ENCODE measurements at places on chromosomes 5 and 9.

DNA sequence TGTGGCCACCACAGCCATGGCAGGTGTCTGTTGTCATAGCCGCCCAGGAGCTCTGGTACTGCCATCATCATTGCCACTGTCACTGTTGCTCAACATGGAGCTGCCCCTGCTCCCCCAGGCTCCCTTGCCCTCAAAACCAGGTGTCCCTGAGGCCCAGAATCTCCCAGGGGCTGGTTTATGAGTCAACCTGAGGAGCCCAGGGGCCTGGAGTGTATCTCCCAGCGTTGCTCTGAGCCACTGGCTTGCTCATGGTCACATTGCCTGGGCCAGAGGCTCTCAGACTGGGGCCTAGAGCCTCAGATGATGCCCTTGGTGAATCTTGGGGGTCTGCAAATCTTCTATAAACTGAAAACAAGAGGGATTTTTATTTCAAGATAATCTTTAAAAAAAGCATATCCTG lies 24.7 kb upstream of the TBC1D2 start:
- no peak for ATAC-seq

DNA sequence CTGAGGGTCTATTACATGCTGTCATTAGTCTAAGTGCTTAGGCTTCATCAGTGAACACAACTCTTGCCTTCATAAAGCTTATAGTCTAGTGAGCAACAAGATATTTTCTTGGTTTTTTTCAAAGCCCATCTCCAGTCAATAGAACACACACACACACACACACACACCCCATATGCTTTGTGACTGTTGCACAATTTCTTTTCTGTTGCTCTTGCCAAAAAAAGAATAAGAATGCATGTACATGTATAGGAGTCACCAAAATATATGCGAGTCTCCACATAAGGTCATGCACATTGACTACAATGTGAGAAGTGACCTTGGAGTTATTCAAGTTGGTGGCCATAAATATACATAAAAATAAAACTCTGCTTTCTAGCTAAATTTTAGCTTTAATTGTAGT lies 351.5 kb upstream of the TLE4 start:
- no peak for ATAC-seq

- ATAC-seq: no peak
Measured at GRCh38 chr9:138112791-138113600, 235.4 kb downstream of the CACNA1B start.

DNA sequence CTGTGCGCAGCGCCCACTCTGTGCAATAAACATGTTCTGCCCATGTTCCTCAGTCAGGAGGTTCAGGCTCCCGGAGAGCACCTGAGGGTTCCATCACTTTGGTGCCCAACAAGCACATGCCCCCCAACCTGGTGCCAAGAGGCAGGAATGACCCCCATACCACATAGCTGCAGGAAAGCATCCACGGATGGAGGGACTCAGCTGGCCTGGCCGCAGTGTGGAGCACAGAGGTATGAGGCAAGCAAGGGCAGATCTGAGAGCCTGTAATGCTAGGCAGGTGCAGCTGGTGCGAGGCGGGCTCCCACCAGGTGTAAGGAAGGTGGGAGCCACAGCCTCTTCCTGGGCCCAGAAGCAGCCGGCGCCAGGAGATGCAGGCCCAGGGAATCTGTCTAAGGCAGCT lies 4.3 kb upstream of the MRNIP start:
- no peak for ATAC-seq

DNA sequence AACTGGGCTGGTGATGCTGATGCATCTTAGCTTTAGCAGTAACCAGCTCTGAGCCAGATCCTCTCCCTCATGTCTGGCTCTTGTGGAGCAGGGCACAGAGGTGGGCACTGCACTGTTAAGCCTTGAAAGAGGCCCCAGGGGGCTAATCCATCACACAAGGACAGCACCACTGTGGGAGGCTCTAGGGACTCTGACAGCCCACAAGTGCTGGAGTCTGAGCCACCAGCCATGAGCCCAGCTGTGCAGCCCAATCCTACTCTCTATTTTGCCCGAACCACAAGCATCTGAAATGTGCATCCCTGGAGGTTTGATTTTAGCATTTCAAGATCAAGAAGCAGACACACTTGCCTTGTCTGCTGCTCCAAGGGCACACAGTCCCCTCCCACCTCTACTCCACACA lies 407.1 kb upstream of the TRPC7 start:
- no peak for ATAC-seq

DNA sequence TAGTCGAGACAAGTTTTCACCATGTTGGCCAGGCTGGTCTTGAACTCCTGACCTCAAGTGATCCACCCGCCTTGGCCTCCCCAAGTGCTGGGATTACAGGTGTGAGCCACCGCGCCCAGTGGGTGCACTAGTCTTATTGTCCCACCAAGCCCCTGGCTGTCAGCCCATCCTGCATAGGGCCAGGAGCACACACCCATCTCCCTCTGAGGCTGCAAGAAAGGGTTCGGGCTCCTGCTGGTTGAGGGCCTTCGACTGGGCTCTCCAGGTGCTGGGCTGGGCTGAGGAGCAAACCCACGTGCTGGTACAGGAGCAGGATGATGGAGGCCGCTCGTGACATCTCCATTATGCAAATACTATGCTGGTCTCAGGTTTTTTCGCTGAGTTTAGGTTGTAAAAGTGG lies 25.1 kb upstream of the RNF130 start:
- ATAC-seq: no peak

- ATAC-seq: no peak
Measured at GRCh38 chr9:107103621-107104020, 179.5 kb upstream of the RAD23B start.

GRCh38 chr5:10151656-10152055 lies 98.0 kb downstream of the ATPSCKMT start:
- no peak for ATAC-seq

GRCh38 chr5:138960145-138960692 lies 85.1 kb upstream of the LRRTM2 start:
- ATAC-seq: no peak

GRCh38 chr9:35681341-35682002 lies 7.7 kb downstream of the CA9 start:
- ATAC-seq: peak; percentile 6

DNA sequence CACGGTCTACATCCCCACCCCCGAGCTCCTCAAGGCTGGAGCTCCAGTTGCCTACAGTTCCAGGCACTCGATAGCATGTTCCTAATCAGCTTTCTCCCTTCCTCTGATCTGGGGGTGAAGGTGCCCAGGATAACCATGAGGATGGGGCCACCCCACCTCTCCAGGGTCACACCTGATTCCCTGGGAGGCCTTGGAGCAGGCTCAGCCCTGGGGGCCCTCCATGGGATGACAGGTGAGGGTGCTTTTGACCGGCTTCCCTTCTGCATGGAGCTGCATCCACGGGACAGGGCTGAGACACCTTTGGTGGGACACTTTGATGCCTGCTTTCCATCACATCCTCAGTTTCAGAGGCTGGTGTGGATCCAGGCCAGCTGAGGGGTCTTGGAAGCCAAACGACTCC lies 28.6 kb downstream of the GADD45G start:
- ATAC-seq: no peak

DNA sequence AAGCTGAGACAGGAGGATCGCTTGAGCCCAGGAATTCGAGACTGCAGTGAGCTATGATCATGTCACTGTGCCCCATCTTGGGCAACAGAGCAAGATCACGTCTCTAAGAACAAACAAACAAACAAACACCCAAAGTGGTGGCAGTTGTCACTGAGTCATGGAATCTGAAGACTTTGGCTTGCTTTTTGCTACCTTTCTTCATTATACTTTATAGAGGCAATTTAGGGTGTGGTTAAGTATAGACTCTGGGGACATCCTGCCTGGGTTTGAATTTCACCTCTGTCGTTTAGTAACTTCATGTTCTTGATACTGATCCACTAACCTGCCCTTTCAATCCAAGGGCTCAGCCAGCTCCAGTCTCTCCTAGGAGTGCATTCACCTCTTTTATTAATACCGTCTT lies 13.0 kb upstream of the HOMER1 start:
- no peak for ATAC-seq

- no peak for ATAC-seq
Measured at GRCh38 chr5:165057145-165057544, 1551.7 kb downstream of the MAT2B start.

DNA sequence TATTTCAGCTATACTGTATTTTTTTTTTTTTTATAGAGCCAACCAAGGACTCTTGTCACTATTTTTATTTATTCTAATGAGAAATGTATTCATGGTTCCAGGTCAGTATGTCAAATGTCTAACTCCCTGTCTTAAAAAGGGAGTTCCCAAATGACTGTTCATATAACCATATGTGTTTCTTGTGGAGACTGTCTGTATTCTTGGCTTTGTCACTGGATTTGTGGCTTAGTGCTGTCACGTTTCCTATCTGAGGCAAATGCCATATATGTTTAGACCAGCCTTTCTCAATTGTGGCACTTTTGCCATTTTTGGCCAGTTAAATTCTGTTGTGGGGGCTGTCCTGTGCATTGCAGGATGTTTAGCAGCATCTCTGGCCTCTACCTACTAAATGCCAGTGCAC lies 3.1 kb downstream of the GCNT1 start:
- ATAC-seq: no peak

- ATAC-seq: no peak
Measured at GRCh38 chr9:92660266-92660665, 9.7 kb downstream of the IPPK start.

- ATAC-seq: no peak
Measured at GRCh38 chr5:133196441-133197085, 144.8 kb downstream of the HSPA4 start.

- no peak for ATAC-seq
Measured at GRCh38 chr5:40775846-40776657, 20.3 kb upstream of the TTC33 start.

GRCh38 chr9:113399646-113400200 lies 1.4 kb downstream of the ALAD start:
- ATAC-seq: no peak

DNA sequence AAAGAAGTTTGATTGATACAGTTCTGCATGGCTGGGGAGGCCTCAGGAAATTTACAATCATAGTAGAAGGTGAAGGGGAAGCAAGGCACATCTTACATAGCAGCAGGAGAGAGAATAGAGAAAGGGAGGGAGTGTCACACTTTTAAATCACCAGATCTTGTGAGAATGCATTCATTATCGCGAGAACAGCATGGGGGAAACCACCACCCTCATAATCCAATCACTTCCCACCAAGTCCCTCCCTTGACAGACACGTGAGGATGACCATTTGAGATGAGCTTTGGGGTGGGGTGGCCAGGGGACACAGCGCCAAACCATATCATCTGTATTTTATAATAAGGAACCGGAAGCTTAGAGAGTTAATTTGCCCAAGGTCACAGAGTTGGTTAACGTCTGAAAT lies 13.7 kb upstream of the FOCAD start:
- ATAC-seq: no peak

DNA sequence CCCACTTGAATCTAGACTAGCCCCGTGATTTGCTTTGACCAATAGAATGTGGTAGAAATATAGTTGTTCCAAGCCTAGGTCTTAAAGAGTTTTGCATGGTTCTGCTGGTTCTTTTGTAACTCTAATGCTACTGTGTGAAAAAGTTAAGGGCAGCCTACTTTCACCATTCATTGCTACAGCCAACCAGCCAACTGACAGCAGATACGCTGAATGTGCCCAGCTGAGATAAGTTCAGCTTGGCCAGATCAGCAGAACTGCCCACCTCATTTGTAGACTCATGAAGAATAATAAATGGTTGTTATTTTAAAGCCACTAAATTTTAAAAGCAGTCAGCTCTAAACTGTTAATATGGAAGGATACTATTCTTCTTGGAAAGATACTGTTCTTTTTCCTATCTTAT lies 23.9 kb downstream of the NR3C1 start:
- no peak for ATAC-seq

- no peak for ATAC-seq
Measured at GRCh38 chr9:129962451-129962864, 80.5 kb downstream of the FNBP1 start.

DNA sequence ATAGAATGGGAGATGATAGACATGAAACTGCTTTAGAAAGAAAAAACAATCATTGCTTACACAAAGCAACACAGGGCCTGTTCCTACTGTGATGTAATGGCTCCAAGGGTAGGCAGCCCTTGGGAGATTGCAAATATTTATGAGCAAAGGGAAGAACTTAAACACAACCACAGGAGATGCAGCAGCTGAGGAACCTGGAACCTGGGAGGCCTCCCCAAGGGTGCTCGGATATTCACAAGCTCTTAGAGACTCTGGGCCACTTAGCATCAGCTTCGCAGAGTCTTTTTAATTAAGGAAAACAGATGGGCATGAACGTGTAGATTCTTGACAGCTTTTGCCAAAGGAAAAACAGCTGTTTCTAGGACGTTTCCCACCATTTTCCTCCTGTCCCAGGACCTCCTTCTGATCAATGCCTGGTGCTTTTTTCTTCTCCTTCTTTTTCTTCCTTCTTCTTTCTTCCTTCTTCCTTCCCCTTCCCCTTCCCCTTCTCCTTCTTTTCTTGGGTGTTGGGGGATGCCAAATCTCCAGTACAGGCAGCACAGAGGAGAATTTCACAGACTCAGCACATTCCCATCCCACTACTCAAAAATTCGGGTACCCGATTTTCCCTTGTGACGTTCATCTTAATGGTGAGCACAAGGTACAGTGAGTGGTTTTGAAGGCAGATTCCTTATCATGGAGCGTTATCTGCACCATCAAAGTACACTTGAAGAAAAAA lies 28.1 kb upstream of the TCF7 start:
- ATAC-seq: no peak

- no peak for ATAC-seq
Measured at GRCh38 chr5:125140220-125140619, 393.8 kb upstream of the ZNF608 start.

GRCh38 chr9:126581893-126582292 lies 31.8 kb upstream of the LMX1B start:
- no peak for ATAC-seq

- no peak for ATAC-seq
Measured at GRCh38 chr5:140000332-140000731, 42.8 kb downstream of the NRG2 start.

DNA sequence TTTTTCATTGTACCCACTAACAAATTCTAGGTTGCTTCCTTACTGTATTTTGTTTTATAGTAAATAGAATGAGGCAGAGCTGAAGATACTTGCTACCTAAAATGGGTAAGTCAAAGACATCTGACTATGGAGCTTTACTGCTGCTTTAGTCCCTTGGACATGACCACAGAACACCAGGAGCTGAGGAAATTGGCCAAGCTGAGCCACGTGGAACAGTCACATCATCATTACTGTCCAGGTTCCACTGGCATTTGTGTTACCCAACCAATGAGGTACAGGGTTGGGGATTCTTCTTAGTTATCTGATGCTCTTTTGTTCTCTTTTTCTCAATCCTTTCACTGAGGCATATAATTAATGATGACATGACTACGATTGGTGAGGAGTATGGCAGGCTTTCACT lies 47.1 kb downstream of the SSBP2 start:
- no peak for ATAC-seq

DNA sequence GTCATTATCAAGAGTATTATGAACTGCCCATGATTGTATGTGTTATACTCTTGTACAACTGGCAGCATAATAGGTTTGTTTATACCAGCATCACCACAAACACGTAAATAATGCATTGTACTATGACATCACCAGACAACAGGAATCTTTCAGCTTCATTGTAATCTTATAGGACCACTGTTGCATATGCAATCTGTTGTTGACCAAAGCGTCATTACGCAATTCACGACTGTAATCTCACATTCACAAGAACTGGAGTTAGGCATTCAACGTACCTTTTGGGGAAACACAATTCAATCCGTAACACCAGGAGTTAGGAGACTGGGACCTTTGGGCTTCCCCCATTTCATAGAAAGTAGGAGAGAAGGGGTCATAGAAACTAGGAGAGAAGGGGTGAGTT lies 20.4 kb upstream of the ARSI start:
- no peak for ATAC-seq

All from SK-N-SH treated with all-trans-retinoic acid at 6 μM for 48 hours (cell line).